Type B pancreatic cell (in vitro differentiated cells): ENCODE measurements at places on chromosomes 16 and 17. TPM values are rescaled to one million over a fixed set of nuclear protein-coding genes. Genes with fewer than 3 reads are reported as not detected.

KDM6B gene
- 69.1 and 85.1 TPM in 2 replicates for total RNA-seq

DNA sequence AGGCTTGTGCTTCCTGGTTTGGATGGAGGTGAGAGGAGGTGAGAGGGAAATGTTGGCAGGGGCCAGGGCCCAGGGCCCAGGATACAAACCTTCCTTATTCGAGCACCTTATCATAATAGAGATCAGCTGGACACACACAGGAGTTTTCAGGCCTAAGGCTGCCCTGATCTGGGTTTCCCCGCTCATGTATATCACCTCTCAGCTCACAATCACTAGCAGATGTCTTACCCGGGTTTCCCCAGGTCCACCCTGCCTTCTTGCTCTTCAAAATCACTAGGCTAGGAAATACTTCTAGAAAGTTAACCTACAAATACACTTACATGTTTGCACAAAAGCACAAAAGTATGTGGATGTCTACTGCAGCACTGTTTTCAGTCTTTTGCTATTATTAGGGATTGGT lies 4.2 kb downstream of the HSPB9 start:
- no peak for DNase-seq

DNA sequence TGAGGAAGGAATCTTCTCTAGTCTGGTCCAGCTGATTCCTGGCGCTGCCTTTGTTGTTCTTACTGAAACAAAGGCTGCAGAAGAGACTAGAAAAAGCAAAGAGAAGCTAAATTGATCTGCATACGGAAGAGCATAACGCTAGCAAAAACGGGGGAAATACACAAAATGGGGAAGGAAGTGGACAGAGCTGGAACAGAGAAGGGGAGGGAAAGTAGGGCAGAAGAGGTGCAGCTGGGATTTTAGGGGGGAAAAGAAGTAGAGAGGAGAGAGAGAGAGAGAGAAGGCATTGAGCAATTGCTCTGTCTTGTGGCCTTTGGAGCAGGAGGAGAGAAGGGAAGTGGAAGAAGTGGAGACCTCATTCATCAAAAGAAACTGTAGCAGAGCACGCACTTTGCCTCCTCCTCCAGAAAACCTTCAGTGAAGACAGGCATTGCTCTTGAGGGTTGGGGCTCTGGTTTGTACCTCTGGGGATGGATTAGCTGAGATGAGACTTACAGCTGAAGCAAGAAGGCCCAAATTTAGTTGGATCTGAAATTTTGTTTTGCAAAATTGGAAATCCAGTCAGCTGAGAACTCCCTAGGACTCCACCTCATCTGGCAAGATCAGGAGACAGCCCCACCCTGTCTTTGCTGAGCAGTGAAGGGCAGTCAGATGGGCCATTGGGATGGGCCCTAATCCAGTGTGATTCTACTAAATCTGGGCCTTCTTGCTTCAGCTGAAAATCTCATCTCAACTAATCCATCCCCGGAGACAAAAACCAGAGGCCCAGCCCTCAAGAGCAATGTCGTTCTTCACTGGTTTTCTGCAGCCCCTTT lies 55.8 kb downstream of the CDRT4 start:
- no peak for DNase-seq

- no peak for DNase-seq
Observed at GRCh38 chr17:49694847-49695697, 12.7 kb downstream of the SLC35B1 start.

C17orf50 gene
- not detected in 2 replicates for total RNA-seq

DNA sequence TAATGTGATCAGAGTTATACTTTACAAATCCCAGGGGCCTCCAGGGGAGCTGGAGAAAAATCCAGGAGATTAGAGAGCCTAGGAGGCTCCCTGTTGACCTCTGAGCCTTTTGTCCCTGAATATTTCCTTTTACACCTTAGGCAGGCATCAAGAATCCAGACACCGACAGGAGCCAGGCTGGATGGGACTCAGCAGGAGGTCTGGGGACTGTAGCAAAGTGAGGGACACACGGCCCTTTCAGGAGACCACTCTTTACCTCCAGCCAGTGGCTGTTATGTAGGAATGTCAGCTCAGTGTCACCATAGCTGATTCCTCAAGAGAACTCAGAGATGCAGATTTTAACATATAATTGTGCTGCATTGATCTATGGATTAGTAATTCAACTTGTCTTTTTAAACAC lies 198.4 kb downstream of the SHISA9 start:
- DNase-seq, result no peak

DNA sequence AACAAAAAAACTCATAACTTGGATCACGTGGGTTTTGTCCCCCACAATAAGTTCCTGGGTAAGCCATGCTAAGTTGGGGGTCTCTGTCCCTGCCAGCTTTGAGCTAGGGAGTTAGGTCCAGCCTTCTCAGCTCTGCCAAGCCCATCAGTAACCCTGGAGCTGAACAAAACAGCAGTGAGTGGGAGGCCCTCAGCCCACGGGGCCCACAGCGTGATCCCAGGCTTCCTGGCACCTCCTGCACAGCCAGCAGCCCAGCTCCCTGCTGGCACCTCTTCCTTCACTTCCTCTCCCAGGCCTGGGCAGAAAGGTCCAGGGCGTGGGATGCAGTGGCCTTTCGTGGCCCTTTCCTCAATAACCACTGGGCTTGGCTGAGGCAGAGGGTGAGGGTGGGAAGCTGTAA lies 35.5 kb upstream of the CDC42EP4 start:
- DNase-seq, result no peak

NPIPA8 gene
- 0.31 TPM in 1 of 2 replicates, not detected in the other for total RNA-seq

DNA sequence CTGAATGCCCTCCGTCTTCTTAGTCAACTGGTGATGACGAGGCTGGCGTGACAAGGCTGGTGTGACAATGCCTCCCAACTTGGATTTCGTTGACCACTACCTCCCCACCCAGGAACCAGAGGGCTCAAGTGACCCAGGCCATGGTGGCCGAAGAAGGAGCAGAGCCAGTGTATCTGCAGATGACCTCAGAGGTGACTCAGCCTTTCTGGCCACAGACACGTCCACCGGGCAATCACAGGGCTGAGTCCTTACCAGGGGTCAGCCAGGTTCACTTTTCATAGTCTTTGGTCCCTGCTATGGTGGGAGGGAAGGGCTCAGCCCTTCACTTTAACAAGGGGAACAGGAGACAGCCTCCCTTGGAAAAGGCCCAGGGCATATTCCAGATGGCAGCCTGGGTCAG lies 116.3 kb downstream of the MAF start:
- DNase-seq, result no peak

- no peak for DNase-seq
Observed at GRCh38 chr17:15269780-15270089, 4.6 kb upstream of the PMP22 start.

C16orf54 gene
- total RNA-seq, result 2.1 and 3.3 TPM in 2 replicates

DNA sequence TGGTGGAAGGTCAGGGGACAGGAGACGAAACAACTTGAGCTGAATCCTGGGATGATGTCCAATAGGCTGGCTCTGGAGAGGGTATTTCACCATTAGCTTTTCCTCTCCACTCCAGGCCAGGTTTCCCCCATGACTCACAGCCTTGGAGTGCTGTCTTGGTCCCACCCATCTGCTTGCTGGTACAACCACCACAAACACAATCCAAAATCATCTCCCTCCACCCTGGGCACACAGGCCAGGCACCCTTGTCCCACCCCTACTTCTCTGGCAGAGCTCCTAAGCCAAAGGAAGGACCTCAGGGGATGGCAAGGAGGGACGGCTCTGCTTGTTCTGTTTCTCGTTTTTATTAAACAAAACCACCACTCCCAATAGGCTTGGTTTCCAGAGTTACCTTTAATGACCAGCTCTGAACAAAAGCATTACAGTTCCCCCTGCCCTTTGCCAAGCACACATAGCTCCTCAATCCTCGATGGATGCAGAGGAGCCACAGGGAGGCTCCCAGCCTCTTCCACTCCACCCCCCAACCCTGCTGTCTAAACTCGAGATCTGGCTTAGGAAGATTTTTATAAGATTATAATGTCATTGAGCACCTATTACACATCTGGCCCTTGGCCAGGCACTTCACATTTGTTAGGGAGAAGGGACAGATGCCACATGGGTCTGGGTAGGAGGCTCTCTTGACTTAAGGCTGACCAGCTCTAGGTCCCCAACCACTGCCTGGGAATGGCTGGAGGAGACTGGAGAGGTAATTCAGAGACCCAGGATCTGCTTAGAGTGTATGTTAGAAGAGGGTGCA lies 13.3 kb downstream of the CAVIN1 start:
- no peak for DNase-seq

GNG13 gene
- not detected in 2 replicates for total RNA-seq

GRCh38 chr17:45823598-45823997 lies 21.1 kb upstream of the SPPL2C start:
- no peak for DNase-seq

DNA sequence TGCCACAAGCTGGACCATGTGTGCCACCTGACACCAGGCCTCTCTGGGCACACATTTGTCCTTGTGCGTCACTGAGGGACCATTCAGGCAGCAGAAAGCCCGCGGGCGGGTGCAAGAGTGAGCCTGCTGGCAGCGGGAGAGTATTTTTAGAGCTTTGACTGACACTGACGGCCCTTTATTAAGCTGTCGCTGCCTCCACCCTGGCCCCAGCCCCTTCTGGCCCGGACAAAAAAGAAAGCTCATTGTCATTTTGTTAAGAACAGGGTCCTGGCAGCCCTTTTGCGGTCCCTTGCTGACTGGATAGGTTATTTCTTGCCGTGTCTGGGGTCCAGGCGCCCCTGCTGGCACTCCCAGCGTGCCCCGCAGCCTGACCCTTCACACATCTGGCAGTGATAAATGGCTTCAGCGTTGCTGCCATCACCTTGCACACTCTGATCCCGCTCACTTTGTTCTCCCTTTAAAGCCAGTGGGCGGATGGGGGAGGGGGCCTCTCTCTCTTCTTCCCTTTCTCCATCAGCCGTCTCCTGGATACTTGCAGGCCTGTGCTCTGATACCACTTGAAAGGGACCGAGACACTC lies 78.4 kb upstream of the NKD1 start:
- DNase-seq, result no peak

TMEM238L gene
- not detected in 2 replicates for total RNA-seq

DNA sequence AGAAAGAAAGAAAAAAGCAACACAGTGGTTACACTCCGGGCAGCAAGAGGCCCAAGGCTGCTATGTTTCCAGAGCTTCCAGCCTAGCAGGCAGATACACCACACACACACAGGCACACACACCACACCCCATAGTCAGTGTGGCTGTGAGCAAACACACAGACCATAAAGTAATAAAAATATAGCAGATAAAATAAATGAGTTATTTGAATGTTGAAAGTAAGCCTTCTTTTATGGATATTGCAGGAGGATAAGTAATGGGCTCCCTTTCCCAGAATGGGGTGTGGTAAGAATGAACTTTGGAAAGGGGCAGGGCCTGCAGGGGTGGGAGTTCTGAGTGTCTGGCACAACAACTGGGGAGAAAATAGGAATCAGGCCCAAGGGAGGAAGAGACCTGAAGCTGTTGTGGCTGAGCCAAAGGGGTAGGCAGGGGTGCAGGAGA lies 4.8 kb upstream of the CDK5RAP3 start:
- DNase-seq, result no peak
